Mucosa of descending colon (tissue), 3 donors: ENCODE measurements at places on chromosomes 12 and 14. TPM values are rescaled to one million over a fixed set of nuclear protein-coding genes. Genes with fewer than 3 reads are reported as not detected.

PMCH gene
- not detected for total RNA-seq

GPR135 gene
- 4.9 TPM for total RNA-seq

IPO4 gene
- 29.3 TPM for total RNA-seq

SPTB gene
- 0.35 TPM for total RNA-seq

IL31 gene
- not detected for total RNA-seq

HNF1A gene
- 6.5 TPM for total RNA-seq

CFAP54 gene
- 1.9 TPM for total RNA-seq

KRT5 gene
- not detected for total RNA-seq

CDCA4 gene
- total RNA-seq: 8.7 TPM

IFNG-AS1 gene
- 0.70 TPM for total RNA-seq

MAP3K9 gene
- total RNA-seq: 8.8 TPM

POTEM gene
- not detected for total RNA-seq

PRB3 gene
- total RNA-seq: not detected

GLIPR1L2 gene
- not detected for total RNA-seq

DNAH10 gene
- 0.63 TPM for total RNA-seq

CCDC184 gene
- total RNA-seq: 0.20 TPM

NAA30 gene
- 14.1 TPM for total RNA-seq

PNMA1 gene
- total RNA-seq: 11.7 TPM

FITM1 gene
- 0.79 TPM for total RNA-seq

C1S gene
- 168 TPM for total RNA-seq

AICDA gene
- not detected for total RNA-seq

GDF11 gene
- 13.8 TPM for total RNA-seq

ERBB3 gene
- 212 TPM for total RNA-seq

PLCZ1 gene
- total RNA-seq: not detected

CLEC9A gene
- not detected for total RNA-seq
